Retina (tissue), 1 donor: ENCODE measurements at places on chromosomes 6 and 20.

DNA sequence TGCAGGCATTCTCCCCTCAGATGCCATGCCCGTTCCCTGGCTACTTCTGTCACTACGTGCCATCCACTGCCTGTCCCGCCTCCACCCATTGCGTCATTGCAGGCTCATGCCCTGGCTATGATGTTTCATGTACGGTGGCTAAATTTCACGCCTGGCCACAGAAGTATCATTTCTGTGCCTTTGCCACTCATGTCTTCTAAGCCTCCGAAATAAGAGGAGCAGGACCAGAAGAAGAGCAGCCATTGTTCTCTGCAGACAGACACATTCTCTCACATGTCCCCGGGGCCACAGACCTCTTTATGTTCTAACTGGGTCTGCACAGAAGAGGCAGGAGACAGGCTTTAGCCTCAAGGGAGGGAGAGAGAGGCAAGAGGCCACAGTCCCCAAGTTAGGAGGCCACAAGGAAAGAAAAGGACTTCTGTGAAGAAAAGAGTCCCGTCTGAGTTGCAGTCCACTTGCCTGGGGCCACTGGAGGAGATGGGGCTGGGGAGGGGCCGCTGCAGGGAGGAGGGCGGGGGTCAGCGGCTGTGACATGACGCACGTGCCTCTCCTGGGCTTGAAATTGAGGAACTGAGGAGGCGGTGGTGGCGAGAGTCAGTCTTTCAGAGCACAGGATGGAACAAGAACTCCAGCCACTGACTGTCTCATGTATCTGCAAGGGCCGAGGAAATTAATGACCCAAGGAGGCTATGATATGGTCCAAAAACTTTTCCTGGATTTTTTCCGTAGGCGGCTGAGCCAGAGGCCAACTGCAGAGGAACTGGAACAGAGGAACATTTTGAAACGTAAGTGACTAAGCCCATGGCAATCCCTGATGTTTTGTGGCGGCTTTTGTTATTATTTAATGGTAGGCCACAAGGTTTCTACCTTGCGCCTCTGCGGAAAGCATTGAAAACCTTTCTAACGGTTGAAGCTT is 55.9 kb downstream of the TBC1D7 start:
- no peak for DNase-seq

- DNase-seq = no peak
These were observed 64.3 kb downstream of the FAM83B start for GRCh38 chr6:54910921-54911320.

DNA sequence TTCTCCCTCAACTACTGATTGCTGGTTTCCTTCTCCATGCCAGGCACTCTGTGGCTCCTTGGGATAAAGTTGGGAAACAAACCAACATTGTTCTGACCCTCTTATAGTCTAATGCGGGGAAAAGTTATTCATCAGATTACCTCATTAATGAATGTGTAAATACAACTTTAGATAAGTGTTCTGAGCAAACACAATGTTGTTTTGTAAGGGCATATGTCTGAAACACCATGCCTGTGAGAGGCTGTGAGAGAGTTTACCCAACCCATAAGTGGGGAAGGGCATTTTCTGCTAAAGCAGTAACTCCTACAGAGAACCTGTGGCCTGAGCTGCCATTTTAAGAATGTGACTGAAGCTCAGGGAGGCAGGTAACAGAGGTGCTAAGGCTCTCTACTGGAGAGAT is 283.5 kb downstream of the KHDC1L start:
- no peak for DNase-seq

- no peak for DNase-seq
These were observed 12.0 kb downstream of the KCNK5 start for GRCh38 chr6:39217177-39217864.

DNA sequence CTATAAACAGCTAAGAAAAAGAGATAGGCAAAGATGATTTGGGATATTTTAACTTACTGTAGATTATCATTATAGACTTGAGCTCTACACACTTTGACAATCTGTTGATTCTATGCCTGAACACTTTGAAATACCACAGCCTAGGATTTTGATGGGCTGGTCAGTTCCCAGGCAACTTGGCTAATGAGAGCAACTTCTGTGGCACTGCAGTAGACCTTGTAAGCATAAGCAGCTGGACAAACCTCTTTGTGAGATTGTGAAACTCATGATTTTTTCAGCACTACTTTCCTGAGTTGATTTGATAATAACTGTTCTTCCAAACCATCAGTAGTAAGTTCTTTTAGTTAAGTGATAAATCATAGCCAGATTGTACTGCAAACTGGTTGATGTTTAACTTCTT is 27.1 kb upstream of the ELOVL5 start:
- no peak for DNase-seq

- no peak for DNase-seq
These were observed 80.2 kb downstream of the GMPR start for GRCh38 chr6:16318538-16318937.

- no peak for DNase-seq
These were observed 73.3 kb upstream of the NXT1 start for GRCh38 chr20:23277316-23277715.

DNA sequence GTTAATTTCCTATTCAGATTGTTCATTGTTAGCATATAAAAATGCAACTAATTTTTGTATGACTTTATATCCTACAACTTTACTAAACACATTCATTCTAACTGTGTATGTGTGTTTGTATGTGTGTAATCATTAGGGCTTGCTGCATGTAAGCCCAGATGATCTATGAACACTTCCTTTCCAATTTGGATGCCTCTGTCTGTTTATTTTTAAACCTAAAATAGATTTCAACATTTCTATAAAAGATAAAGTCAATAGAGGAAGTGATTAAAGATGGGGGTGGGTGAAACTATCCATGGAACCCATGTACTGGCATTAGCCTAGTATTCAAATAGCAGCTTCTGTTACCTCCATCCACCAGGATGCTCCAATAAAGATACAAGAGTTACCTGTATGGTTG is 15.7 kb upstream of the AKAP12 start:
- DNase-seq = no peak

- no peak for DNase-seq
These were observed 147.4 kb upstream of the MLN start for GRCh38 chr6:33950891-33951889.

DNA sequence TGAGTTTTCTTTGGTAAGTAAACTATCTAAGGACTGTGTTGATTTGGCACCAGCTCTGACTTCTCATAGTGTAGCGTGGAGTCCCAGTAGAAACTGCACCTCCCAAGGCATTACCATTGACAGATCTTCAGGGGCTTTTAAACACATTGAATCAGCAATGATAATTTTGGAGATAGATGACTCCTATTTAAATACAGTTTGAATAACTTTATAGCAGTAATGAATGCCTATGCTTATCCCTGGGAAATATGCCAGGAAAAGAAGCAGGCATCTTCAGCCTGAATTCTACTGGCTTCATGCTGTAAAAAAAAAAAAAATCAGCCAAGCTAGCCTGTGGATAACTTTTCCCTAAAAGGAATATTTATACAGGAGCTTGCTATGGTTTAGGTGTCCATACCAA is 895.9 kb downstream of the EYS start:
- no peak for DNase-seq

GRCh38 chr6:45300736-45301135 is 27.4 kb upstream of the RUNX2 start:
- DNase-seq = no peak

DNA sequence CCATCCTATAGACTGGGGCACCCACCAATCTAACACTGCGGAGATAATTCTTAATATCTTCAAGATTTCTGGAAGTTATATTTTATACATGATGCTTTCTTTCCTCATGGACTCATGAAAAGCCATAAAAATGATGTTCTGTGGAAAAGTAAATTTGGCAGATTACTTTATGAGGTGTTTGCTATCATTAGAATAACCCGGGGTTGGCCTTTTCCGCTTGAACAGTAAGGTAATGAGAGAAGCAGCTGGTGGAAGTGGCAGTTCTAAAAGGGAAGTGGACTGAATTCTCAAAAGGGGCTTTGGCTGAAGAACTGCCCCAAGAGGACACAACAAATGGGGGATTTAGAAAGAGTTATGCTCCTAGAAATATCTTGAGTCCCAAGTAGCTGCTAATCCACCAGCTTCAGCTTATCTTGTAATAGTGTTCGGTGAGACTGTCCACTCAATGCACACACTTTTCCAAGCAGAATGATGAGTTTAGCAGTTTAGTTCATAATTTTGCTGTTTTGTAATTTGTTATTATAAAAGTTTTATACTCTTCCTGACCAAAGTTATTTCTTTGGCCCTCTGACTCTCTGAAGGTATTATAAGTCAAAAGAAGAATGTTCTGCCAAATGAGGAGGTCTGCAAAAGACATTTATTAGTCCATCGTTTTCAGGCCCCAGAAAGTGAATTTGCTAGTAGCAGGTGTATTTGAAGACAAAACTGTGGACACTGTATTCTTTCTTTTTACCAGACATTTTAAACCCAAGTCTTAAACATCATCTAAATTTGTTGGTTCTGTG is 2.9 kb downstream of the ISM1 start:
- DNase-seq = peak; percentile 11
